Psoas muscle (tissue), 8 donors: ENCODE measurements at places on chromosomes 3 and 15.

GRCh38 chr3:197174927-197175326 lies 123.5 kb downstream of the DLG1 start:
- no peak for DNase-seq

DNA sequence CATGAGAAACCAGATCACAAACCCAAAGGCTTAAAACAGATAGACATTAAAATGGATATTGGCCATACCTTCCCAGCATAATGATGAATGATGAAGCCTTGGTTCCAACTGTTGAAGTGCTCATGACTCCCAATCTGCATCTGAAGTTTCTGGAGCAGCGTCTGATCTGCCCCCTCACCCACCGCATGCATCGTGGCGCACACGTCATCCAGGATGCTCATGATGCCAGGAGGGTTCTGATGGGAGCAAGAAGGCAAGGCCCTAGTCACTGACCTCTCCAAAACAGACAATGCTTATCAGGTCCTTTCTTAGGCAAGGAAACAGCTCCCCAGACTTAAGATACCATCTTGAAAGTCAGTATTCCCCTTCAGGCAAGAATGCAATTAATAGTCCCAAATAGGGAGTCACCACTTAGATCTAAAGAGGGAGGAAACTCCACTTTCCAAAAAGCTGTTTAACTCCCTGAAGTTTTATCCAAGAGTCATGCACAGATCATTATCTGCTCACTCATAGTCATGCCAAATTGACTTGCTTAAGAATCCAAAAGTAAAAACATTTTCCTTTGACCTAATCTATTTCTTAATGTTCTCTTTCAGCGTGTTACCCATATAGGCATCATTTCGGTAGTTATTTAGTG lies 2.1 kb downstream of the LDHAL6B start:
- DNase-seq = no peak

- no peak for DNase-seq
Measured at GRCh38 chr3:171183042-171183441, 156.5 kb upstream of the SLC2A2 start.

DNA sequence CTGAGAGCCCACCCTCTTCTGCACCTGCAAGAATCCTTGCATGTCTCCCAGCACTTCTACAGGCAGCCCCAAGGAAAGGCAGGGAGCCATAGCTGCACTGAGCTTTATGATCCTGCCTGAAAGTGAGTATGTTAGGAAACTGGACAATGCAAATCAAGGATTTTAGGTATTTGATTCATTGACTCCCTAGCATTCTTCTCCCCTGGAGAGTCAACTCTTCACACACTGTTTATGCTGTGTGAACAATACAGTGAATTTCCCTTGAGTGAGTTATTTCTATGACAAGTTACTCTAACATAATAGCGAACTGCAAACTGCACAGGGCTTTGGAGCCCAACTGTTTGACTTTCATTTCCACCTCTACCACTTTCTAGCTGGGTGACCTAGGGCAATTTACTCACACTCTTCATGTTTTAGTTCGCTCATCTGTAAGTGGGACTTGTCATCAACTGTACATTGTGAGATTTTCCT lies 96.0 kb upstream of the PHLDB2 start:
- no peak for DNase-seq

DNA sequence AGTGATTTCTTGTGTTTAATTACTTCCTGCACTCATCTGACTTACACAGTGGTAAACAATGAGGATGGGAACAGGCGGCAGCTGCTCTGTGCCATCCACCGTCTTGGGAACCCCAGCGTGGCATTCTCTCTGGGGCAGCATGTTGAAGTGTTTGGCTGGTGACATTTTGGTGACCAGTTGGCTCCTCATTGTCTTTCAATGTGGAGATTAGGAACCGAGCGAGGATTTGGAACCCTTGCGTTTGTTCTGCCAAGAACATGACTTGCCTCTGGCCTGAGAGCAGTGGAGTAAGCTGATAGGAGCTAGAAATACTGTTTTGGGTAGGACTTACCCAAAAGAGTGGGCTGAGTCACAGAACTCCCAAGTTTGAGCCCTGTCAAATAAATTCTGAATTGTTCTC lies 88.8 kb downstream of the IGF1R start:
- DNase-seq = no peak

DNA sequence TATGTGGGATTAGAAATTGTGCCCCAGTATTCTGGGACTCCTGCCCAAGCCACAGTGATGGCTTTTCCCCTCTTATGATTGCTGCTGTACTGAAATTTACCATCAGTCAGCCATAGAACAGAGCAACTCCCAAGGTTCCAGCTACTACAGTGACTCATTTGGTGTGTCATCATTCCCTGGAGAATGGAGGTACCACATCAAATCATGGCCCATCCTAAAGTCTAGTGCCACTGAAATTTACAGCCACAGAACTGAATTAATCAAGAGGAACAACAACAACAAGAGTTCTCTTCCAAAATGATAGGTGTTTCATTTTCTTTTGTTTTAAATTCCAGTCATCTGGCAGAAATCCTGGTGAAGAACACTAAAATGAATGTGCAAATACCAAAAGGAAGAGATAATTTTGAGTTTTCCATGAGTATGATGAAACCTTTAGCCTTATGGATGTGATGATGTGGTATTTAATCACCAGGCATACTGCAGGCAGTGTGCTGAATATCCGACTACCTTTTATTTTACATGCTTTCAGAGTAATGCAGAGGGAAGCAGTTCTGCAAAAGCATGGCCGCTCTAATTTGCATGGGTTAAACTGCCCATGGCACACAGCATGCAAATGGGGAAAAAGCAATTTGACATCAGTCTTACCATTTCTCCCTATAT lies 75.6 kb upstream of the SLC2A2 start:
- DNase-seq = no peak

GRCh38 chr3:115860766-115861165 lies 237.5 kb downstream of the GAP43 start:
- no peak for DNase-seq

GRCh38 chr15:29233566-29233965 lies 36.1 kb downstream of the NSMCE3 start:
- DNase-seq = no peak

- DNase-seq = no peak
Measured at GRCh38 chr3:105747696-105748095, 121.1 kb downstream of the CBLB start.

DNA sequence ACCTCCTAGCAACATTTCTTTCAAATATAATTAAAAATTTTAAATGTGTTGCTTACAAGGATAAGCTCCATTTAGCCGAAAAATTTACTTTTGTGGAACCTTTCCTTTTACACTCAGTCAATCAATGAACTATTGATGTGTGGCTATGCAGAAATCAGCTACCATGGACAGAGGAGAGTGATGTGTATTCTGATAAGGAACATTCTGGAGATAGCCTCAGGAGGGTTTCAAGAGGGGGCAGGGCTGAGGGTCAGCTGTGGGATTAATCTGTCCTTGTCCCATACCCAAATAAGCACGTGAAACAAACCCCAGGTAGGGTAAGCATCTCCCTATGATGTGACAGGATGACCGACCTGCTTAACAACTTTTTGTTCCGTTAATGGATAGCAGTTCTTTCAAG lies 192.6 kb upstream of the PROK2 start:
- no peak for DNase-seq

- DNase-seq = no peak
Measured at GRCh38 chr3:79199966-79200365, 567.8 kb downstream of the ROBO1 start.

GRCh38 chr15:61880084-61880483 lies 180.2 kb downstream of the VPS13C start:
- no peak for DNase-seq

DNA sequence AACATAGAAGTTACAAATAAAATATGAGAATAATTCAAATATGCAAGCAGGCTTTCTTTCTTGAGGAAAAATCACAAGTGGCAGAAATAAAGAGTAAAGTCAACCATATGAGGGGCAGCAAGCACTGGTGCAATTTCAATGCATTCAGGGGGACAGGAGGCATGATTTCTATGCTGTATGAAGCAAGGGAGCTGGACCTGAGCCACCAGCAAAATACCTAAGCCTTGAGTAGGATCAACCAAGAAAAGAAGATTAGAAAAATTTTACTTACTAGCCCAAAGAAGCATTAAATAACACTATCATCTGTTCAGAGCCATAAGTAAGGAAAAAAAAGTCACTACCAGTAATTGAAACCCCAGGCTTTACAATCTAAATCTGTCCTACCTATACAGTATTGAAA lies 6.3 kb downstream of the ADGRG7 start:
- no peak for DNase-seq
